Endothelial cell of coronary artery (primary cell): ENCODE measurements at places on chromosomes 3 and 15. TPM values are rescaled to one million over a fixed set of nuclear protein-coding genes. Genes with fewer than 3 reads are reported as not detected.

Gene GOLGA8G
- not detected in 2 replicates for total RNA-seq

Gene UBE3A
- total RNA-seq = 45.0 and 66.6 TPM in 2 replicates

Gene CHDH
- not detected in 2 replicates for total RNA-seq

Gene NEK4
- total RNA-seq = 14.8 and 18.7 TPM in 2 replicates

Gene LRRN1
- not detected in 2 replicates for total RNA-seq

Gene DIS3L
- total RNA-seq = 17.4 and 21.1 TPM in 2 replicates

Gene BFSP2
- not detected in 2 replicates for total RNA-seq

Gene ZNF620
- total RNA-seq = 3.0 and 5.4 TPM in 2 replicates

Gene FOXB1
- not detected in 2 replicates for total RNA-seq

Gene TRANK1
- 5.8 and 6.8 TPM in 2 replicates for total RNA-seq

Gene EIF4A2
- 464 and 869 TPM in 2 replicates for total RNA-seq

Gene RNU5B-1
- not detected in 2 replicates for total RNA-seq

Gene FOXL2
- total RNA-seq = under 0.01 and 0.19 TPM in 2 replicates

Gene SPINK8
- not detected in 2 replicates for total RNA-seq

Gene GCNT3
- not detected in 2 replicates for total RNA-seq

Gene EOGT
- 90.5 and 92.1 TPM in 2 replicates for total RNA-seq

Gene GPX1
- 330 and 468 TPM in 2 replicates for total RNA-seq

Gene ADAMTS9
- total RNA-seq = 31.2 and 159 TPM in 2 replicates

Gene NR1I2
- total RNA-seq = under 0.01 and 0.09 TPM in 2 replicates

Gene STARD9
- 5.5 and 8.7 TPM in 2 replicates for total RNA-seq

Gene PPP1R14D
- total RNA-seq = not detected in 2 replicates

Gene WDR49
- 0.27 TPM in 1 of 2 replicates, not detected in the other for total RNA-seq

Gene CHRFAM7A
- 2.7 and 2.9 TPM in 2 replicates for total RNA-seq

Gene MYRIP
- 5.5 and 8.3 TPM in 2 replicates for total RNA-seq

Gene MYZAP
- total RNA-seq = 4.2 and 7.6 TPM in 2 replicates

Gene ASB14
- not detected in 2 replicates for total RNA-seq

Gene LMAN1L
- total RNA-seq = not detected in 2 replicates

Gene SCN11A
- total RNA-seq = 0.09 TPM in 1 of 2 replicates, not detected in the other

Gene MEX3B
- total RNA-seq = 10.4 and 12.4 TPM in 2 replicates

Gene CPNE9
- not detected in 2 replicates for total RNA-seq

Gene CLEC3B
- total RNA-seq = 0.72 and 2.6 TPM in 2 replicates

Gene SCAMP5
- total RNA-seq = 1.9 and 3.3 TPM in 2 replicates
